ENCODE measurements at places on chromosomes 3 and 15.

GRCh38 chr3:162738784-162739183 is 1242.2 kb downstream of the OTOL1 start:
- no peak for DNase-seq

DNA sequence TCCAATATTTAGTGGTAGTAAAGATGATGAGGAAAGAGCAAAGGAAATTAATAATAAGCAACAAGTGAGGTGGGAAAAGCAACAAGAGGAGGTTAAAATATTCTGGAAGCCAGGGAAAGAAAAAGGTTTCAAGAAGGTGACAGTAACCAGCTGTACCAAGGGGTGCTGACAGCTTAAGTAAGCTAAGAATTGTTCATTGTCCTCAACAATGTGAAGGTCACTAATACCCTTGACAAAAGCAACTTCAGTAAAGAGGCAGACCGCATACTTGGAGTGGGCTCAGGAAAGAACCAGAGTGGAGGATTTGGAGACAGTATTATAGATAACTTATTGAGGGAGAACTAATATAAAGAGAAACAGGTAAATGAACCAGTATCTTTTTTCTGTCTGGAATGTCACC is 116.2 kb downstream of the GBE1 start:
- DNase-seq, result no peak

DNA sequence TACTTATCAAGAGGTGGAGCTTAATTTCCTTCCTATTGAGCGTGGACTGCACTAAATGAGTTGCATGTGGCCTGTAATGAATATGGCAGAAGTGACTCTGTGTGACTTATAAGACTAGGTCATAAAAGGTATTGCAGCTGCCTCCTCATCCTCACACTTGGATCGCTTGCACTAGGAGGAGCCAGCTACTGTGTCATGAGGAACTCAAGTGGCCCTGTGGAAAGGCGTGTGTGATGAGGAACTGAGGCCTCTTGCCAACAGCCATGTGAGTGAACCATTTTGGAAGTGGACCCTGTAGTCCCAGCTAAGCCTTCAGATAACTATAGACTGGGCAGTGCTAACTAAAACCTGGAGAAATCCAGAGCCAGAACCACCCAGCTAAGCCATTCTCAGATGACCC is 7.1 kb upstream of the SLC30A4 start:
- no peak for DNase-seq

GRCh38 chr3:70264122-70264780 is 48.2 kb downstream of the MDFIC2 start:
- no peak for DNase-seq

DNA sequence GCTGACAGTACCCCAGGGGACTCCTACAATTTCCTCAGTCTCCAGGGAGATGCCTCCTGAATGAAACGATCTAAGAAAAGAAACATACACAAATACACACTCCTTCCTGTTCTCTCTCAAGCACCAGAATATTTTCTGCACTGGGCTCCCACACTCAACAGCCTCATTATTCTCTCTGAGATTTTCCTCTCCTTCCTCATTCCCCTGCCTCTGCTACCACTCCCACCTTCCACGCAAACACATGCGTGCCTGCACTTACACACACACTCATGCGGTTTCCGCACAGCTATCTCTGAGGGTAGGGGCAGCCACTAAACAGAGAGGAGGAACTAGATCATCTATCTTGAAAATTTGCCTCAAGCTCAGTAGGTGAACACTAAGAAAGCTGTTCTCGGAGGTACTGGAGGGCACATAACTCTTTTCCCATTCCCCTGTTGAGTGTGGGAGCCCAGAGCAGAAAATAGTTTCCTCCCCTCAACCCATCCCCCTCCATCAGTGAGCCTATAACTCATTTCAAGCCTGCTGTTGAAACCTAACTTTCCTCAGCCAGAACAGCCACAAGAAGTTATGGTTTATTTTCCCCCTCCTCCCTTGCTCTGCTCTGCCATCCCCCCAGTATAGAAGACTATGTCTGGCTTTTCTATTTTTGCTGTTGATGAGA is 30.5 kb upstream of the TIPARP start:
- no peak for DNase-seq

GRCh38 chr15:90638201-90638691 is 78.9 kb upstream of the BLM start:
- no peak for DNase-seq

GRCh38 chr3:111921181-111921580 is 57.6 kb upstream of the ABHD10 start:
- DNase-seq, result no peak

- DNase-seq, result no peak
Measured at GRCh38 chr15:28994831-28995596, 109.2 kb downstream of the APBA2 start.

DNA sequence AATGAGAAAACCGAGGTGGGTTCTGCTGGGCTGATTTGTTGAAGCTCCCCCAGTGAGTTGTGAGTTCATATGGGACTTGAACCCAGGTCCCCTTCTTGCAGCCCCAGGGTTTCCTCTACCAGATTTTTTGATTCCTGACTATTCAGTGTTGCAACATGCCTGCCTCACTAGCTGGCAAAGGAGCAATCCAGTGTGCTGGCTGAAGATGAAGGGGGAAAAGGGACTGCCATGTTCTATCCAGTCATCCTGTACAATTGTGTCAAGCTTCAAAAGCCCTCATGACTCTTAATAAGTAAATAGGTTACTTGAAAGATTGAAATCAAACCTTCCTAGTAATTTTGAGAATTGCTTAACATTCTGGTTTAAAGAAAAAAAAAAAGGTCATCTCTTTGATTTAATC is 211.5 kb upstream of the TP63 start:
- DNase-seq, result no peak

- no peak for DNase-seq
Measured at GRCh38 chr3:182710557-182711157, 82.6 kb upstream of the ATP11B start.
